Activated CD8-positive, alpha-beta memory T cell treated with anti-CD3 and anti-CD28 coated beads, Interleukin-2, amount 10 ng/mL, durations not matched to agents 7 days and 5 days (primary cell): ENCODE measurements at places on chromosomes 2 and 18.

DNA sequence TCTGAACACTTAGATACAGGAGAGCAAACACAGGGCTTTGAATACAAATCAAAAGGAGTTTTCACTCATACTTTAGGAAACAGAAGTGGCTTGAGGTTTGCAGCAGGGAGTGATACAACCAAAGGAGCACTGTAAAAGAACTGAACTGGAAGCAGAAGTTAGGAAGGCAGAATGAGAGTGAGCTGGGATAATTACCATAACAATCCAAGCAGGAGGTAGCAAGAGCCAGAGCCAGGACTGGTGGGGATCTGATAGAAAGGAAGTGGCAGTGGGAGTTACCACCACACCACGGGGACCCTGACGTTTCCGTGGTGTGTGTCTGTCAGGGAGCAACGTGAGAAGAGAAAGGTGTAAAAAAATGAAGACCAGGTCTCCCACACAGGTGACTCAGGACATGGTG, 81.3 kb upstream of the EPB41L3 start:
- DNase-seq: no peak

- peak; percentile 80 for DNase-seq
Observed at GRCh38 chr2:218292048-218293014, at the start of gene TMBIM1. Gene TMBIM1 (minus strand): TSS chr2:218292503. CDS start chr2:218282141, 10,362 bp downstream.

DNA sequence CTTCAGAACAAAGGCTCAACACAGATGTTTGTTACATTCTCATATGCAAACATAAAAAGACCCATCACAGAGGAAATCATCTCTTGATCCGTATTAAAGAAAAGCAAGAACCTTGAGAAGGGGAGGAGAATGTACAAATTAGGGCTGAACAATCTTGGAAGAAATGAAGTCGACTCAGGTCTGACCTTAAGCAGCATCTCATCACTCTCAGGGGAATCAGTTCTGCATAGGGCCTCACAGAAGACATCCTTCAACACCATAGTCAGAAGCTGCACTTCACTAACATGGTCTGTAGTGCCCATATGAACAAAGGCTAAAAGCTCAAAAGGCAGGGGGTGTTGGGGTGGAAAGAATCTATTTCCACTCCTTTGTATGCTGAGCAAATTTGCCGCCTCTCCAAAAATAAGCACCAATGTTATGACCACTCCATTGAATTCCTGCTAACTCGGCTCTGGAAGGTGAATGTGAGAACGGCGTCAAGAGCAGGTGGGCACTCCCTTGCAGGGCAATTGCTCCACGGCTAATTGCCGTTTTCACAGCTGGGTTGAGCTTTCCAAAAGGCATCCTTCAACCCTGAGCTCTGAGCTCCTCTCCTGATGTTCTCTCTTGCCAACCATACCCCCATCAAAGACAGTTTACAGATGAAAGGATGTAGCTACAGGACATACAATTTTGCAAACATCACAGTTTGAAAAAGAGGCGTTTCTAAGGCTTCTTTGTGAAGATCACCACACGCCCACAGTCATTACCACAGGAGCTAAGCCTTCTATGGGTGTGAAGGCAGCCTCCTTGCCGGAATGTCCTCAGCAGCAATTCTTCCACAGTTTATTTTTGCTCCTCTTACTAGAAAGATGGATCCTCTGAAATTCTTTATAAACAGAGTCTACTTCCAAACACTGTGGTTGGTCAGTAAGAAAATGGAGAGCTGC, 10.0 kb downstream of the KLF7 start:
- no peak for DNase-seq

- DNase-seq: no peak
Observed at GRCh38 chr2:204664708-204665121, 119.4 kb downstream of the PARD3B start.

- no peak for DNase-seq
Observed at GRCh38 chr2:40039549-40039948, 260.5 kb upstream of the THUMPD2 start.

GRCh38 chr2:28433935-28434599, 41.4 kb downstream of the FOSL2 start:
- peak; percentile 75 for DNase-seq

- DNase-seq: peak; percentile 84
Observed at GRCh38 chr2:38959938-38960608, 70.4 kb downstream of the ARHGEF33 start.

DNA sequence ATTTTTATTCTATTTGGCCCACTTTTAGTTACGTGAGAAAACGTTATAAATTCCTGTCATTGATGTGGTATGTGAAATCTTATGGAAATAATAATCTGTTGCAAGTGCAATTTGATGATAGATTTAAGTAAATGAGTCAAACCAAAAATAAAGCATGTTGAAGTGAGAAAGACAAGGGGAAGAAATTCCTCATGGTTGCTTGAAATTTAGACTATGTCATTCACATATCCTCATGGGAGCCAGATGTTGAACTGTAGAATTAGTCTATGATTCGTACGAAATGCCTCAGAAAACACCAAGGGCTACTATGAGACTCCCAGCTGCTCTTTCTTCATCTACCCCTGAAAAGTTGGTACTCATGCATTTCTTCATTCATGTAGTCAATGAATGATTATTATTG, 55.7 kb downstream of the KLHL14 start:
- no peak for DNase-seq

- no peak for DNase-seq
Observed at GRCh38 chr18:73719611-73720010, 428.0 kb downstream of the FBXO15 start.

DNA sequence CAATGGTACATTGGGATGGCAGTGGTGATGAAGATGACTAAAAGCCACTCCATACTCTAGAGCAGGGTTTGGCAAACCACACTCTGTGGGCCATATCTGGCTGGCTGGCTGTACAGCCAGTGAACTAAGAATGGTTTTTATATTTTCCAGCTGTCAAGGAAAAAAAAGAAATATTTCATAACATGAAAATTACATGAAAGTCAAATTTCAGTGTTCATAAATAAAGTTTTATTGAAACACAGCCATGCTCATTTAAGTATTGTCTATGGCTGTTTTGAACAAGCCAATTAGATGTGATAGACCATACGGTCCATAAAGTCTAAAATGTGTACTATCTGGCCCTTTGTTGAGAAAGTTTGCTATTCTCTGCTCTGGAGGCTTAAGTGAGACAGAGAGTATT, 1.5 kb downstream of the TTC21B start:
- DNase-seq: no peak

DNA sequence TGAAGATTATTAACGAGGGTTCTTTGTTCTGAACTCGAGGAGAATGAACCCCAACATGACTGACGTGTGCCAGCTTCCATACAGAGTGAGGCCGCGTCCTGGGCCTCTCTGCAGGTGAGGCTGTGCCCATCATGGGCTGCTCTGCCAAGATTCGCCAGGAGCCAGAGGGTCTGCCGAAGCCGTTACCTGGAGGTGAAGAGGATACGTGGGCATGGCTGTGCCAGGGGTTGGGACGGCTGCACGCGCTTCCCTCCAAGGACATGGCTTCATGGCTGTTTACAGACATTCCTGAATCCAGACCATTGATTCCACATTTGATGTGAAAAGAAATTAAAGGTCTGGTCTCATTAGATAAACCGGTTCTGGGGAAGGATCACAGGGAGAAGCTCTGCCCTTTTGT, 211.4 kb upstream of the SALL3 start:
- DNase-seq: no peak

DNA sequence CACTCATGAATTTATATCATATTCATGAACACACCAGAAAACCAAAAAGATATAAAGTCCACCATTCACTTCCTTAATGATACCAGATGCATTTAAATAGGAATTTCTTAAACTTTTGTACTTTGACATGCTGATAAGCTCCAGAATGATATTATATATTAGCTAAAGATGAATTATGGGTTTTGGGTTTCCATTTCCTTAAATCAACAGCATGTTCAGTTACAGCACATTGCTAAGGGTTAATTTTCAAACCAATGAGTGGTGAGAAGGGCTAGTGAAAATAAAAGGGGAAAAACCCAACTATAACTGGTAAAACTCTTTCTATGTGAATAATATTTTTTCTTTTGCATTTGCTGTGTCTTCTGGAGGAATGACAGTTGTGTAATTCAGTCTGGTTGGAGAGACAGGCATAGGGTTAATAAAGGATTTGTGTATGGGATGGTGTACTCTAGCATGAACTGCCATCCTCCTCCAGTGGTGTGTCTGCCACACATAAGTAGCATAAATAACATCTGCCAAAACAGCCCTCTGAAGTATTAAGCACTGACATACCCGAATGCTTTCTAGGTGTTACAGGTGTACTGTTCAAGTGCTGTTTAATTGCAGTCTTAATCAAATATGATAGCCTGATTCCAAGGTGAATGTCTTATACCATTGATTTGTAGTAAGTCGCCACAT, 19.3 kb upstream of the CPS1 start:
- DNase-seq: no peak

GRCh38 chr2:64447317-64448040, 6.5 kb upstream of the LGALSL start:
- no peak for DNase-seq

DNA sequence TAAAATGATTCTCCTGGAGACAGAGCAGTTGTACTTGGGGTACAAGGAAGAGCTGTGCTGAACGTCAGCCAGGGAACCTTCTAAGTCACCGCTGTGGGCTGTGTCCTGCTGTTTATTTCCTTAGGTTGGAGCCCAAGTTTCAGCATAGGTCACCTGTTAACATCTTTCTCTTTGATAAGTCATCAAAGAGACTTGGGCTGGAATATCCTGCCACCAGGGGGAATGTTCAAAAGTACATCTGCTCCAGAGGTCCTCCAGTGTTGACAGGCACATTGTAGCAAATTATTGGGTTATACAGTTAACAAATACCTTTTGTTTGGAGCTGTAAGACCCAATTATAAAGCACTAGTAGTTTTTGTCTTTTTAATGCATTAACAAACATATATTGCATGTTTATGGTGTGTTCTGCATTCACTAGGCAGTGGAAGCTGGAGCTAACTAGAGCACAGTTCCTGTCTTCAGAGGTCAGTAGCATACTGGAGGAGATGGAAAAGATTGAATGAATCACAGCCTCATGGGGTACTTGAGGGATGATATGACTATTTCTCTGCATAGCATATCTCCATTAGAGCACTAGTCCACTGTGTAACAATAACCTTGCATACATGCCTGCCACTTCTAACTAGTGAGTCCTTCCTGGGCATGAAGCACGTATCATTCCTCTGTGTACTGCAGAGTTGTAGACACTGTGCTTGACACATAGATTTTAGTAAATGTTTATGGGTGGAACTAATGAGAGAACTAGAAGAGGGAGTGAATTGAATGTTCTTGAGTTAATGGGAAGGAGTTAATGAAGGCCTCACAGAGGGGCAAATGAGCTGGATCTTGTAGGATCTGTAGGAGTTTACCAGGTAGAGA, 182.1 kb downstream of the AGAP1 start:
- no peak for DNase-seq

DNA sequence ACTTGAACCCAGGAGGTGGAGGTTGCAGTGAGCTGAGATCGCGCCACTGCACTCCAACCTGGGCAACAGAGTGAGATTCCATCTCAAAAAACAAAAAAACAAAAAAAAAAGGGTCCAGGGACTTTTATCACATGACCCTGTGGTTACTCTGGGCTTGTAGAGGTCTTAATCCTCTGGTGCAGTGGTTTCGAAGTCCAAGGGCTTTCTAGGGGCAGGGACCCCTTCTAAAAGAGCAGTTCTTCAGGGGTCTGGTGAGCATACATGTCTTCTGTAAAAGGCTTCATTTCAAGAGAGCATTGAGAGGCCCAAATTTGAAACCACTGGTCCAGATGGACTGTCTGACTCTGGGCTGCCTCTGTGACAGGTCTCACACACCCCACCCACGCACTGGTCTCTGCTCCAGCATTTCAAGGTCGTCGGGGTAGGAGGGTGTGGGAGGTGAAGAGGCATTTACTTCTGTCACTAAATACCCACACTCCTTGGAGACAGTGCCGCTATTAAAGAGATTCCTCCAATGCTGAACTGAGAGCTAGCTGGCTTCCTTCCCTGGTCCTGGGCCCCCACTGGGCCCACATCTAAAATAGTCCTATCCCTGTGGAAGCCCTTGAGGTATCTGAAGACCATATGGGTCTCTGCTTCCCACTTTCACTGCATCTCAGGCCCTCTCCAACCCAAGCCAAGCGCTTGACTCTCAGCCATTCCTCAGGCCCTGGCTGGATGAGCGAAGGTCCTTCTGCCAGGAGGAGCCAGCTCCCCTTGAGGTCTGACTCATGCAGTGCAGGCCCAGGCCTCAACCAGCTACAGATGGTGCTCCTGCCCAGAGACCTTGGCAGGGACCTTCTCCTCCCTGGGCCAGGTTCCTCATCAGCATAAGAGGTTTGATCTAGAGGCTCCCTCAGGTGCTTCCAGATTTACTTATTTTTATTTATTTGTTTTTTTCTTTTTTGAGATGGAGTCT, 44.8 kb downstream of the PAX8 start:
- DNase-seq: no peak

GRCh38 chr2:209564816-209565215, 141.0 kb downstream of the MAP2 start:
- no peak for DNase-seq

- no peak for DNase-seq
Observed at GRCh38 chr2:63818271-63818670, 23.4 kb upstream of the UGP2 start.

GRCh38 chr18:33761363-33761762, 183.3 kb downstream of the ASXL3 start:
- no peak for DNase-seq

- no peak for DNase-seq
Observed at GRCh38 chr2:74700643-74701372, 46.8 kb downstream of the SEMA4F start.

- DNase-seq: no peak
Observed at GRCh38 chr2:166841152-166841551, 47.1 kb upstream of the XIRP2 start.

GRCh38 chr18:21117409-21118131, 6.0 kb upstream of the ROCK1 start:
- DNase-seq: no peak

DNA sequence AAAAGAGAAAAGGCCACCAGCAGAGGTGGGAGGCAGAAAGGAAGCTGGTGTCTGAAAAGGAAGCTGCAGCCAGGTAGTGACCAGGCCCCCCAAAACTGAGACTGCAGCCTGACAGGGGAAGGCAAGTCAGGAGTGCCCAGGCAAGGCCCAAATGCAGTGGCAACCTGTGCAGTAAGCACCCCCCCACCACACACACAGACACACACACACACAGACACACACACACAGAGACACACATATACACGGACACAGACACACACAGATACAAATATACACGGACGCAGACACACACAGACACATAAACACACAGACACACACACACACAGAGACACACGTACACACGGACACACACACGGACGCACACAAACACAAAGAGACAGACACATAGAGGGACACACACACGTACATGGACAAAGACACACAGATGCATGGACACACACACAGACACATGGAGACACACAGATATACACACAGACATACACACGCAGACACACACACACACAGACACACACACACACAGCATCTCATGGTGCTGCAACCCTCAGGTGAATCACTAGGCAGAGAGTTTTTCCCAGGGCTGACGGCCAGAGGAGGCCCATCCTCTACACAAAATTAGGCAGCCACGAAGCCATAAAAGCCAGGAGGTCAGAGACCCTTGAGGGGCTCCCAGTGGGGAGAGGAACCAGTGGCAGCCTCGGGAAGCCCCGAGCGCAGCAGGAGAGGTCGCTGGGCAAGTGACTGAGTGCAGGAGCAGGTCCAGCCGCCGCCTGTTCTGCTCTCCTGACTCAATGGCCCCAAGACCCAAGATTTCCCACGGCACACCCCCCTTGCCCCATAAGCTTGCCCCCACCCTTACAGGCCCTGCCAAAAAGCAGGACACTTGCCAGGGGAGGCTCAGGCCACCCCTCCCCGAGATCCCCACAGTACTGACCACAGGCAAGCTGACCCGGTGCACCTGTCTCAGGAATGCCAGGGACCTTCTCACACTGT, 6.3 kb downstream of the SDC1 start:
- DNase-seq: no peak

- DNase-seq: no peak
Observed at GRCh38 chr2:208479342-208479741, 72.8 kb downstream of the PTH2R start.
